Ovary (tissue), 10 donors: ENCODE measurements at places on chromosomes 4 and X.

DNA sequence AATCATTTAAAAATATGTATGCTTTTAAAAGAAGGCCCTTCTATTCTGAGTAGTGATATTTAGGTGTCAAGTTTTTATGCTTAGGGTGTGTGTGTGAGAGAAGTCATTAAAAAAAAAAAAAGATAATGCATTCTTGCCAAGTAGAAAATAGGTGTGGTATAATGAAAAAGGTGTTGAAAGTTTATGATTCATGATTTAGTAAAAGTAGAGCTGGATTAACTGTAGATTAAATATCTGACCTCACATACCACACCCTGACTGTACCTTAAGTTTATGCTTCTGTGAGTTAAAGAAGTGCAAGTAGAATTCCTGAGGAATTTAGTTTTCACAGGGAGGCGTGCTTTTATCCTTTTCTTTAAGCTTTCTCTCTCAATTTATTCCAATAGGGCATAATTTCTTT, 71.1 kb downstream of the BMPR1B start:
- no peak for DNase-seq

DNA sequence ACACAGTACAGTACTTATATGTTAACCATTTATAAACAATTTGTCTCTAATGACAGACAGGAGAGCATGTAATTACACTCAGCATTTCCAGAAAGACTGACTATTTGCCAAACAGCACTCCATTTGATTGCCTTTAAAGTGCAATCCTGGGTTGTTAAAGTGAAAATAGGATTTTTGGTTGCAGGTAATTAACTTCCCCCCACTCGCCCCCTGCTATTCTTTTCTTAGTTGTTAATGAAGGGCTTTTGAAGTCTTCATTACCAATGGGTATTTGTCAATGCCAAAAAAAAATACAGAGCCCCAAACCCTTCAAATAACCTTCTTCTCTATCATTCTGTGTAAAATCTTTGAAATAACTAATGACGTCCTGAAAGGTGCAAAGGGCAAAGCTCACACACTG, 825.6 kb downstream of the STPG2 start:
- DNase-seq = no peak

DNA sequence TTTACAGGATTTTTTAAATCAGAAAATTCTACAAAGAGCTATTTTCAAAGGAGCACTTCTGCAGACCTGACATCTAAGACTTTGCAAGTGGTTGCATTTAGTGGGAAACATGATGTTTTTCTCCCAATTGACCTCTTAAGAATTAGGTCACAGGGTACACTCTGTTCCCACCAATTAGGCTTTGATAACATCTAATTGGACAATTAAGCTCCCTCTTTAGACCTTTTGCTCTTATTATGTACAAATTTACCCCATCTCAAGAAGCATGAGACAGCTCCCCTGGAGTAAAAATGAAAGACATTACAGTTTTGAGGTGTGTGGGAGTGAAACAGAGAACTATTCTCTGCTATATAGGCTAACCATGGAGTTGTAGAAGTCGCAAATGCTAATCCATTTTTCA, 31.8 kb upstream of the AGA start:
- no peak for DNase-seq

DNA sequence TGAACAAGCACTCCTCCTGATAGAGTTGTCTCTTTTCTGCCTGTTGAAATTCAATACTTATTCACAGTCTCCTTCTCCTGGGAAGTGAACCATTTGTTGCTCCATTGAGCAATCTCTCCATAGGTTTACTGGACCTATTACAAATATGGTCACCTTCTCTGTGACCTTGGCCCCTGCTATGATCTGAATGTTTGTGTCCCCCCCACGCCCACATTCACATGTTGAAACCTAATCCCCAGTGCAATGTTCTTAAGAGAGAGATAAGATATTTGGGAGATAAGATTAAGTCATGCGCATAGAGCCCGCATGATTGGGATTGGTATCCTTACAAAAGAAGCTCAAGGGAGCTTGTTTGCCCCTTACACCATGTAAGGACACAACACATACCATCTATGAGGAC, 54.1 kb upstream of the GABRE start:
- no peak for DNase-seq

GRCh38 chr4:123649645-123650391, 253.2 kb downstream of the SPRY1 start:
- DNase-seq = no peak

GRCh38 chr4:76322236-76322635, 15.7 kb downstream of the STBD1 start:
- DNase-seq = no peak

DNA sequence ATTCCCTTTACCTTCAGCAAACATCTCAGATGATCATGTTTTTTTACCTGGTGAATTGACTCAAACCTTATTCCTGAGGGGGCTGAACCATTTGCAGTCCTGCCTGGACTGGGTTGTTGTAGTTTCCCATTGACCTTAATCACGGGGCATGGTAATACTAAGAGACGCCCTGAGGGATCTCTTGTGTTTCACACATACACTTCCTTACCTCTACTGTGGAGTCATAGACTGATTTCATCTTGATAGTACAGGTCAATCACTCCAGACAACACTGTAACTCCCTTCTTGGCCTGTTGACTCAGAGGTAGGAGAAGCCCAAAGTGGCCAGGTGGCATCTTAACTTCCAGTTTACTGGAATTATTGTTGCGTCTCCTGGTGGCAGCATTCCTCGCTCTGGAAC, 1064.0 kb upstream of the PCDH10 start:
- DNase-seq = no peak

DNA sequence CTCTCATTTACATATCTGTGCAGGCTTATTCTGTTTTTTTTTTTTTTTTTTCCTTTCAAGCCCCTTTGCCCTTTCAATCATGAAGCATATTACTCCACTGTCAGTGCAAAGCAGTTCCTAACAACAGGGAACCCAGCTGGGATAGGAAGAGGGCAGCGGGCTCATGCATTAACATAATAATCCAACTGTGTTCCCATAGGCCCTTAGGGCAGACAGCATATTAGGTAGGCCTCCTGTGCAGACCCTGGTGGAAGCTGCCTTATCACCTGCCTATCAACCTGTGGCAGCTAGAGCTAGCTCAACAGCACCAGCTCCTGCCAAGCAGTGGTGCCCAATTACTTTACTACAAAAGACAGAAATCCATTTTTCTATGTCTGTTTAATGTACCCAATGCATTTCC, 49.3 kb downstream of the SLC10A7 start:
- DNase-seq = no peak

DNA sequence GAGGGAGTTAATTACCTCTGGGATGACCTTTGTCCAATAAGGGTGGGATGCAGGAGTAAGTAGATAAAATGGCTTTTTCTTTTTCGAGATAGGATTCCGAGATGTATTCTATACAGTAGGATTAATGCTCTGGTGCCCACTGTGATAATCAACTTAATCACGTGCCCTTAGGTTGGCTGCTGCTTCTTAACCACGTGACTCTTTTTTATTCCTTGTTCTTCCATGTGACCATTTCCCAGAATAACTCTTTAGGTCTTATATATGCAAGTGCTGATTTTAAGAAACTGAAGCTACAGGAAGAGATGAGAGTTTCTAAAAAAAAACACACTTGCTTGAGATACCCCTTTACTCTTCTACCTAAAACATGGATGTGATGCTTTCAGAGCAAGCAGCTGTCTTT, 1628.9 kb downstream of the PCDH7 start:
- no peak for DNase-seq

GRCh38 chr4:70183168-70183939, 12.2 kb upstream of the ODAM start:
- DNase-seq = no peak

- no peak for DNase-seq
Measured at GRCh38 chr4:164188236-164188635, 565.7 kb upstream of the SMIM31 start.

DNA sequence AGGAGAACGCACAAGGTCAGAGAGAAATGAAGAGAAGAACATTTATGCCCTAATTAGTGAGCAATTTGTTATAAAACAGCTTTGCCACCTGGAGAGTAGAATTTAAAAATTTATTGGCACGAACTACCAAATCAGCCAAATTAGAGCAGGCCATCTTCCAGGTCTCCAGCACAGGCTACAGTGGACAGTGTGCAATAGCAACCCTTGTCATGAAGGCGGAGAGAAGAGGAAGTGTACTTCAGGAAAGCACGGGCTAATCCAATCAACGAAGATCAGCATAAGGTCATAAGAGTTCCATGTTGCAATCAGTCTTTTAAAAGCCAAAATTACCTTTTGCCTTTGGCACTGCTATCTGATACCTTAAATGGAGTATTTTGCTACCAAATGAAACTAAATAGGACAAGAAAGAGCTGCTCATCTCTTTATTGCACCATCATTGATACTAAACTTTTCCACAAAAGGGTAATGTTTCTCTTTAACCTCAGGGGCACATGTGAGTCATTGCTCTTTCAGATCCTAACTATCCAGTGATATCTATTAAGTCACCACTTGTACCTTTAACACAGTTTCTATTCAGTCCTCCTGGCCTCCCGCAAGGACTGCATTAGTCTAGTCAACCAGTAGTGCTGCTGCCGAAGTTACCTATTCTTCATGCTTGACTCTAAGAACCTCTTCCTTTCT, 19.9 kb downstream of the ANK2 start:
- no peak for DNase-seq

DNA sequence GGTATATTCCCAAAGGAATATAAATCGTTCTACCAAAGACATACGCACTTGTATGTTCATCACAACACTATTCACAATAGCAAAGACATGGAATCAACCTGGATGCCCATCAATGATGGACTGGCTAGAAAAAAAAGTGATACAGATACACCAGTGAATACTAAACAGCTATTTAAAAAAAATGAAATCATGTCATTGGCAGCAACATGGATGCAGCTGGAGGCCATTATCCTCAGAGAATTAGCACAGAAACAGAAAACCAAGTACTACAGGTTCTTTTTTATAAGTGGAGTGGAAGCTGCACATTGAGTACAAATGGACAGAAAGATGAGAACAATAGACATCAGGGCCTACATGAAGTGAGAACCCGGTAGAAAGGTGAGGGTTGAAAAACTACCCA, 81.4 kb downstream of the ANTXR2 start:
- DNase-seq = no peak

- no peak for DNase-seq
Measured at GRCh38 chr4:70637239-70637913, 8.8 kb downstream of the ENAM start.

DNA sequence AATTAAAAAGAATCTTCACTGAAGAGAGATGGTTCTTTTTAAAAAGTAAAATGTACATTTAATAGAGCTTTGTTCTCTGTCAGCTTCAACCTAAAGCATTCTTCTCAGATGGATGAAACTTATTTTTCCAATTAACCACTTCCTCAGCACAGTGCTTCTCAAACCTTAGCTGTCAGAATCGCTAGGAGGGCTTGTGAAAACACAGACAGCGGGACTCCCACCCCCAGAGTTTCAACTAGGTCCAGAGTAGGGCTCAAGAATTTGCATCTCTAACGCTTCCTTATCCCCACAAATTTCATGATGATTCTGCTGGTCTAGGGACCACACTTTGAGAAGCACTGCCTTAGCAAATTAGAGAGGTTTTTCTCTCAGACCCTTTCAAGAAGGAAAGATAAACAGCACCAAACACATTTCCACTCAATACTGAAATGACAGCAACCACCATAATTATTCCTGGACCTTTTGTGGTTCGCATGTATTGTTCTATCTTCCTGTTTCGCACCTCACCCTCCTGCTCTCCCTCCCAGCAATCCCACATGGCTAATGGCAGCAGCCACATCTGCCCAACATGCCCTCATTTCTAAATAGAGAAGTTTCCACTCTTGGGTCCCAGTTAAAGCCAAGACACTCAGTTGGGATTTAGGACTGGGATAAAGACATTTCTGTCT, 73.2 kb downstream of the ZNF827 start:
- DNase-seq = no peak

DNA sequence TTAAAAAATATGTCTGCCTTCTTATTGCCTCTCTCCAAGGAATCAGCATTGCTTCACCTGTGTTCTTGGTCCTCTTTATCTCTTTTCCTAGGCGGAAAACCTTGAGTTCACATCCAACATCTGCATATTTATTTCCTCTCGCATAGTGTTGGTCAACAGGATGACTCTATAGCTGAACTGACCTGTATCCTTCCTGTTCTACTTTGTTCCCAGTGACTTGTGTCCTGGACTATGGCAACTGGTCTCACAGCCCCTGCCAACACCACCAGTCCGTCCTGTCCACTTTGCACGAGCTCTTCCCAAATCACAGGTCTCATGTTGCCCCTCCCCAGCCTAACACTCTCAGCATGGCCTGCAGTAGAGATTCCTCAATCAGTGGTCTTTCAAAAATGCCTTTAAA, 2.0 kb downstream of the DIPK2B start:
- DNase-seq = no peak

GRCh38 chr4:101229116-101229515, 118.2 kb downstream of the PPP3CA start:
- no peak for DNase-seq

DNA sequence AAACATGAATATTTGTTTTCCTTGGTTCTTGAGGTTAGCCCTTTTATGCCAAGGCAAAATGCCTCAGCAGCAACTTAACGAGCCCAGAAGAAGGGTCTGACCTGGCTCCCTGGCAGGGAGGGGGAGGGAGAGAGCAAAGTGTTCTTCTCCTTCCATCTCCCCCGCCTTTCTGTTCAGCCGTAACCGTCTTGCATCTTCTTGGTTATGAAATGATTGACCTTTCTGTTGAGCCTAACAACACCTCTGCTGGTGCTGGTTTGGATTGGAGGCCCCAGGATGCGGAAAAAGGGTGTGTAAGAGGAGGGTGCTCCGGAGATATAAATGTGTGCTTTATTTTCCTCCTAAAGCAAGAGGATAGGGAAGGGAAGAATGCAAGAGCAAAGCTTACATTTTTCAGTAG, 44.7 kb downstream of the PTTG2 start:
- DNase-seq = peak; percentile 54

- DNase-seq = no peak
Measured at GRCh38 chrX:151019856-151020255, 36.7 kb downstream of the HMGB3 start.

- no peak for DNase-seq
Measured at GRCh38 chr4:23874536-23874901, 15.3 kb downstream of the PPARGC1A start.

DNA sequence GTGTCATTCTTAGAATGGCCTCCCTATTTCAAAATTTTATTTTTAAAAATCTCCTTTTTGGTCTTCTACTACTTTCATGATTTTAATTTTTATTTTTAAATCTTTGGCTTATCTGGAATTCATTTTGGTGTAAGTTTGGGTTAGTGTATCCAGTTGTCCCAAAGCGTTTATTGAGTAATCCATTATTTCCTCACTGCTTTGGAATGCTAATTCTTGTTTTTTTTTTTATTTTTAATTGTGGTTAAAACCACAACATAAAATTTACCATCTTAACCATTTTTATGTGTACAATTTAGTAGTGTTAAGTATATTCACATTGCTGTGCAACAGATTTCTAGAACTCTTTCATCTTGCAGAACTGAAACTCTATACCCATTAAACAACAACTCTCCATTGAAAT, 8.7 kb downstream of the CITED1 start:
- no peak for DNase-seq
